NCI-H187 (cell line): ENCODE measurements at places on chromosomes 4 and X.

DNA sequence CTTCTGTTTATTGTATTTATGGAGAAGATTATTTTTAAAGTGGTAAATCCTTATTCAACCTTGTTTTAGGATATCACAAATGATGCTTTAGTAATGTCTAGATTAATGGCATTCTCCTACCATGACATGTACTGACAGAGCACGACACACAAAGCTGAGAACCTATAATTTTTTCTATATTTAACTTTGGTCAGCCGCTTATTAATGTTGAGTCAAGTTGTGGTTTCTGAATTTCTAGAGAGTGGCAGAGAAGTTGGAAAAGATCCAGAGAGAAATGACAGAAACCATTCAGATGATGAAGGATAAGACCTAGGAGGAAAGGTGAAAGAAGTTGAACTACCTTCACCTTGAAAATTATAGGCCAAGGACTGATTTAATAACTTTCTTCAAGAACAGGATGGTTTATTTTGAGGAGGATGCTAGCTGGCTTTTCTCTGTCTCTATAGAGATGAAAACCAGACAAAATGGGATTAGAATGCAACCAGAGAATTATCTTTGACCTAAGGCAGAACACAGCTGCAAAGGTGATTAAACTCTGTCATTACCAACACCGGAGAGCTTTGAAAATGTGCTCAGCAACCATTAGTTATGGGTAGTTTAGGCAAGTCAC, 62.6 kb upstream of the TSPAN5 start:
- no peak for DNase-seq

DNA sequence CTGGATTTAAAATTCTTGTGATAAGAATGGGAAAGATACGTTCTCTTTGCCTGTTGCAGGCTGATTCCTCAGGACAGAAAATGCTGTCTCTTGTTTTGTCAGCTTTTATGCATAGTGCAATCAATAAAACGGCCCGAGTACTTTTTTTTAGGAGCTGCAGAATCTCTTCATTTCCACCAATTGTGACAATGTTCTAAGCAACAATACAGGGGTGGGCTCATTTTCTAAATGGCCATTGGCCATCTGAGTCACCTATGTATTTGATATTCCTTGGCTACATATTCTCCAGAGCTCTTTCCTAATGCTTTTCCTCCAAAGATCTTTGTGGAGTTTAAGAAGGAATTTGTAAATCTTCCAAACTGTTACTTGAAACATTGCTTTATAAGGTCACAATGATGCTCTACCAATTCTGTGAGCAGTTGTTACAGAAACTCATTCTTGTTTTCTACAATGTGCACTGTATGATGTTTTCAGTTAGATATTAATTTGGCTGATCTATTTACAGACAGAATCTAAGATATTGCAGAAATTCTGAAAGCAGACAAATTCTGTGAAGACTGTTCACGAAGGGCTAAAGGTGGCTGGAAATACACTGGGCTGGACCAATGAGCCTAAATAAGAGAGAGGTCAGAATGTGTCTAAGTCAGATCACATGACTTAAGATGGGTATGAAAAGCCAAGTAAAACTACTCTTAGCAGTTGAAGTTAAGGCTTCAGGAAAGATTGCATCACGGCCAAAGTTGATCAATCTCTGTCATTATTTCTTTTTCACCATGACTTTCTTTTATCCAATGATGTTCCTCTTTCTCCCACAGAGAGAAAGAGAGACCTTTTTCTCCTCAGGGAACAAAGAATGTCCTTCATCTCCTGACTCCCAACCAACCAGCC, 33.4 kb downstream of the TAPT1 start:
- DNase-seq: no peak

- no peak for DNase-seq
Observed at GRCh38 chr4:27635936-27636913, 775.6 kb downstream of the STIM2 start.

GRCh38 chr4:2295500-2295899, 33.6 kb upstream of the MXD4 start:
- DNase-seq: no peak

GRCh38 chrX:104668550-104668949, 102.6 kb downstream of the IL1RAPL2 start:
- no peak for DNase-seq

- no peak for DNase-seq
Observed at GRCh38 chr4:186079694-186080093, 10.7 kb downstream of the TLR3 start.

GRCh38 chr4:53076374-53076958, 214.3 kb downstream of the RASL11B start:
- DNase-seq: no peak

DNA sequence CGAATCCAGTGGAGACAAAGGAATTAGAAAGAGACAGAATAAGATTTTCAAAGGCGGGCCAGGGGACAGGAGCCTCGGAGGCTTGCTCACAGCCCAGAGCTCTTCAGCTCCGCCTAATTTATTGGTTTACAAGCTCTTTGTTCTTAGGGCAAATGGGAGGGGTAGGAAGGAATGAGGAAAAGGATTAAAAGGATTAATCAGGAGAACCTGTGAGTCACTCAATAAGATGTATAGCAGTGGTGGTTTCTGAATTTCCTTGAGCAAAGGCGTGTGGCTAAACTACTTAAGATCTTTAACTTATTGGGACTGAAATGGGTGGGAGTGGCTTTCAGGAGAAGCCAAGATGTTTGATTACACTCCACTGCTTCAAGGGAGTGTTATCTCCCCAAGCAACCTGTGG, 456.0 kb upstream of the SPANXN1 start:
- DNase-seq: no peak

GRCh38 chr4:9979101-9979701, 42.1 kb downstream of the SLC2A9 start:
- no peak for DNase-seq

DNA sequence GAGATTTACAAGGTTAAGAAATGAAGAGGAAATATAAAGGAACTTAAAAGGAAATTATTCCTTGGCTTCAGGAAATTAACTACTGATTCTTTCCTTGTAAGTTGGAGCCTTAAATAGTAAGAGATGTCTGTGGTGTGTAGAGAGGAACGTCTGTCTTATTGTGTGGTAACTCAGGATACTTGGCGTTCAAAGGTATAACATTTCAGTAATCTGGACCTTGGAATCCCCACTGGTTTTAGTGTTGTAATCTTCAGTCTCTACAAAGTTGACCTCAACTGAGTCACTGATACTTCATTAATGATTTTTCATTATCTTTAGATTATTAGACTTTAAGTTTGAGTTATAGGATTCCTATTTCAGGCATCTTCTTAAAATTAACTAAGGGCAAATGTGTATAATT, 79.1 kb upstream of the LSM6 start:
- no peak for DNase-seq

DNA sequence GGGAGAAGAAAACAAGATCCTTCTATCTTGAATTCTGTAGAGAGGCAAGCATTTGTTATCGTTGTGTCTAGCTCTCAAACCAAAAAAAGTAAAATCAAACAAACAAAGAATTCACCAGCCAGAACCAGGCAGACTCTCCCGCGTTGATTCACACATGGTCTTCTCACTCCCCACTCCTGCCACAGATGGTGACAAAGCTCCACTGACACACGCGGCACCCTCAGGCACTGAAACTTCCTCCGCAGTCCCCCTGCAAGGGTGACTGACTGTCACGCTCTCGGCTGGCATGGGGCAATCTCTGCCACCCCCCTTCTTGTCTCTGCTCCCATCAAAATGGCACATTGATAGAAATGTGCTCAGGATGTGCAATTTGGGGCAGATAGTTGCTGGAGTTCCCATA, 304.9 kb downstream of the DHX15 start:
- no peak for DNase-seq

DNA sequence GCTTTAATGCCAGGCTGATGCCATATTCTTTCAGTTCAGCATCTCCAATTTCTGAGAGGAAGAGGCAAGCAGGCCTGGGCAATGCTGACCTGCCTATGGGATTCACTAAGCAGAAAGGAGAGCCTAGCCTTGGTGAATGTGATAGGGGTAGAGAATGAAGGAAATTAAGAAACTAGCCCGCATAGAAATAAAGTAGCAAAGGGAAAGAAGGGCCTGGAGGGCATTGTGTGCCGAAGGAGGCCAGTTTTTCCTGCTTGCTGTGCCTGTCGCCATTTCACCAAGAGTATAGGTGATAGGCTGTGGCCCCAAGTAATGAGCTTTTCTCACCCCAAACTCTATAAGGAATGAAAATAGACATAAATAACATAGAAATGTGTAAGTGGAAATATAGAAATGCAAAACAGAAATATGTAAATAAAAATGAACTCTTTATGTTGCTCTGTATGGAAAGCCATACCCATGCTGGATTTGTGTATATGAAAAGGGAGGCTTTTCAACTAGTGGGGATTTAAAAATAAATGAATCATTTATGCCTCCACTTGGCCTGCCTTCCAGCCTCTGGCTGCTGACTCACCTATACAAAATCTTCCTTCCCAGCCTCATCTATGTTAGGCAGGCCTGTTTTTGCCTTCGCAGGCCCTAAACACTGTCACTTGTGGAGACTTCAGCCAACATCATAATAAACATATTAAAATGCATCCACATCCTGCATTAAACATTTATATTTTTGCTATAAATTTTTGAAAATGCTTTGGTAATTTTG, 5.1 kb upstream of the OCRL start:
- DNase-seq: no peak

- DNase-seq: no peak
Observed at GRCh38 chr4:3348621-3349020, 55.8 kb downstream of the RGS12 start.

DNA sequence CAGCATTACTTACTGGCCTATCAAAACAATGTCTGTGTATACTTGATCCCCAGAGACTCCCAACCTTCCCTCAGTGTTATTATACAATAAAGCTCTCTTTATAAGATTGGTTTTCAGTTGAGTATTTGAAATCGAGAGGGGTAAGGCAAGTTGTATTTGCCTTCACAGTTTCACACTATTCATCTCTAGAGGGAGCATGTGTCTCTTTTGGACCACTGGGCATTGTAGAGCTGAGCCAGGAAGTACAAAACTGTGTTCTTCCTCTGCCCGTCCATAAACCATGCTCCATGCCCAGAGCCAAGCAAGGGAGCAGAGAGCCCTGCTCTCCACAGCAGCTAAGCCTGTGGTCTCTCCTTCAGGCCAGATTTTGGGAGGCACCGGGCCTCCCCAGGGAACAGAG, 61.5 kb upstream of the HHIP start:
- DNase-seq: no peak

DNA sequence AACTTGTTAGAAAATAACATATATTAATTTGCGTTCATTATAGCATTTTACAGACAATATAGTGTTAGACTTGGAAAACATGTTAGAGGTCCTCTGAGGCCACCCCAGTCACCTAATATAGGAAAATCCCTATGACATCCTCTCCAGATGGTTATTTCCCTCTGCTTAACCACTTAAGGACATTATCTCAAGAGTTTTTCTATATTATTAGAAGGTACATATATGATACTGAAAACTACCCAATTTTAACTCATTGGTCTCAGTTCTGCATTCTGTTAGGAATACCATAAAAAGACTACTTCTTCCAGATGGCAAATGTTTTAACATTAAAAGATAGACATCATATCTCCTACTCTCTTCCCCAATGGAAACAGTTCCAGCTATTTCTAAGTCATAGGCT, 21.4 kb downstream of the PTPN13 start:
- DNase-seq: no peak

DNA sequence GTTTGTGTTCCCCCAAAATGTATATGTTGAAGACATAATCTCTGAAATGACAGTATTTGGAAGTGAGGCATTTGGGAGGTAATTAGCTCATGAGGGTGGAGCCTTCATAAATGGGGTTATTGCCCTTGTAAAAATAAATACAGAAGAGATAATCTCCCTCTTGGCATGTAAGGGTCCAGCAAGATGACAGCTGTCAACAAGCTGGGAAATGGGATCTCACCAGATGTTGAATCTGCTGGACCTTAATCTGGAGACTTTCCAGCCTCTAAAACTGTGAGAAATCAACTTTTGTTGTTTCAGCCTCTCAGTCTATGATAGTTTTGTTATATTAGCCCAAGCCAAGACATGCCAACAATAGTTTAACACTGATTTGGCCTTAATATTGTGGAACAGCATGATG, 438.2 kb upstream of the PCDH7 start:
- DNase-seq: no peak

DNA sequence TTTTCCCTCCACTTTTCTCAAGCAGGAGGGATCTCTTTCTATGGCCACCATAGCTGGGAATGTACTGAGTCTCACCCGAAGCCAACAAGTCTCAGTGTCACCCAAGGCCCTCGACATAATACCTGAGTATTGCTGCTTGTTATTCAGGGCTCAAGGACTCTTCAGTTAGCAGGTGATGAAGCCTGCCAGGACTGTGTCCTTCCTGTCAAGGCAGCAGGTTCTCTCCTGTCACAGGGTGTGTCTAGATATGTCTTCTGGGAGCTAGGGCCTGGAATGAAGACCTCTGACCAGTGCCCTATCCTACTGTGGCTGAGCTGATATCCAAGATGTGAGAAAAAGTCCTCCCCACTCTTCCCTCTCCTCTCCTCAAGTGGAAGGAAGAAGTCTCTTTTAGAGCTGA, 391.0 kb upstream of the DIPK2B start:
- no peak for DNase-seq

DNA sequence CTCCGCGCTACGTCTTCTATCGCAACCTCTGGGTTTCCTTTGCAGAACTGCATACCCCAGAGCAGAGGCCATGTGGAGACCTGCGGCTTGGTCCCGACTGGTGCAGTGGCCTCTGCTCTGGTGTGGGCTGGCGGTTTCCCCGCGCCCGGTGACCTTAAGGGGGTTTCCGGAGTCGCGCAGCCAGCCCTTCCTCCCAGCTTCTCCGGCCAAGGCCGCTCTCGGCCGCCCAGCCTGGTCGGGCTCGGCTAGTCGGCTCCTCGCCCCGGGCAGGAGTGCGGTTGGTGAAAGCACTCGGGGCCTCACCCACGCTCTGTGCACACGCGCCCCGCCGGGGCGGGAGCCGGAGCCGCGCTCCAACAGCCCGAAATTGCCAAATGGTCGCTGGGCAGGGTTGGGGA, 84.9 kb downstream of the BCOR start:
- no peak for DNase-seq

DNA sequence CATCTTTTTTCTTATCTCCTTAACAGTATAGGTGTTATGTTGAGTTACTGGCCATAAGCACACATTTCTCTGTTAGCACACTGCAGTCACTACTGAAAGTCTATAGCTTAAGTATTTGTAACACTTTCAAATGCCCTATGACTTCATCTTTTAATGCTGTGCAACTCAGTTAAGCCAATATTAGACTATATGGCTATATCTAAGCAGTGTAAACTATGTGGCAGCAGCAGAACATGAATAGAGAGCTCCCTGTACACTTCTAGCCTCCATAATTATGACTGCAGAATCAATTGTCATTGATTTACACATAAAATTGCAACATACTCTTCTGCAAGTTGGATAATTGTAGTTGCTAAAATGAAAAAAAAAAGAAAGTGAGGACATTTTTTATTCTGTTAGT, 250.3 kb downstream of the EPHA5 start:
- no peak for DNase-seq

GRCh38 chr4:87086143-87086805, 134.1 kb downstream of the KLHL8 start:
- no peak for DNase-seq

GRCh38 chr4:185480016-185480732, 8.6 kb upstream of the CCDC110 start:
- no peak for DNase-seq

GRCh38 chrX:110248578-110248977, 69.3 kb downstream of the AMMECR1 start:
- no peak for DNase-seq

- DNase-seq: no peak
Observed at GRCh38 chr4:37320513-37321235, 76.1 kb downstream of the NWD2 start.
